HuH-7 (cell line): ENCODE measurements at places on chromosomes 2 and 18.

- DNase-seq = no peak
Measured at GRCh38 chr2:64313398-64313723, 140.6 kb upstream of the LGALSL start.

- no peak for DNase-seq
Measured at GRCh38 chr2:228600265-228600664, 418.8 kb upstream of the SPHKAP start.

GRCh38 chr18:77750006-77750405 is 500.4 kb downstream of the GALR1 start:
- DNase-seq = no peak

- no peak for DNase-seq
Measured at GRCh38 chr2:32622570-32623310, 5.1 kb upstream of the TTC27 start.

GRCh38 chr18:74139888-74140287 is 7.7 kb downstream of the FBXO15 start:
- no peak for DNase-seq

DNA sequence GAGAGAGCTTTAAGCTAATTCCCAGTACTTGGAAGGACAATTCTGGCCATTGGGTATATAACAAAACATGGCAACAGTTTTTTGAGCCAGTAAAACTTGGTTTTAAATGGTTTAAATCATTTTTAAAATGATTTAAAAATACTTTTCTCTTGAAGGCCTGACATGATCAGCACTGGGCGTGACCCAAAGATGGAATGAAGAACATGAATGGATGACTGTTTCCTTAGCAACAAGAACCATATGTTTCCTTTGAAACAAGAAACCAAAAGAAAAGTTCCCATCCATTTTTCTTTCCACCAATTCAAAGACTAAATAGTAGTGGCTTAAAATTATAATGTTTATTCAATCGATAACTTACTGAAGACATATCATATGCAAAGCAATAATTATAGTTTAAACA is 348.3 kb upstream of the FIGN start:
- DNase-seq = no peak

DNA sequence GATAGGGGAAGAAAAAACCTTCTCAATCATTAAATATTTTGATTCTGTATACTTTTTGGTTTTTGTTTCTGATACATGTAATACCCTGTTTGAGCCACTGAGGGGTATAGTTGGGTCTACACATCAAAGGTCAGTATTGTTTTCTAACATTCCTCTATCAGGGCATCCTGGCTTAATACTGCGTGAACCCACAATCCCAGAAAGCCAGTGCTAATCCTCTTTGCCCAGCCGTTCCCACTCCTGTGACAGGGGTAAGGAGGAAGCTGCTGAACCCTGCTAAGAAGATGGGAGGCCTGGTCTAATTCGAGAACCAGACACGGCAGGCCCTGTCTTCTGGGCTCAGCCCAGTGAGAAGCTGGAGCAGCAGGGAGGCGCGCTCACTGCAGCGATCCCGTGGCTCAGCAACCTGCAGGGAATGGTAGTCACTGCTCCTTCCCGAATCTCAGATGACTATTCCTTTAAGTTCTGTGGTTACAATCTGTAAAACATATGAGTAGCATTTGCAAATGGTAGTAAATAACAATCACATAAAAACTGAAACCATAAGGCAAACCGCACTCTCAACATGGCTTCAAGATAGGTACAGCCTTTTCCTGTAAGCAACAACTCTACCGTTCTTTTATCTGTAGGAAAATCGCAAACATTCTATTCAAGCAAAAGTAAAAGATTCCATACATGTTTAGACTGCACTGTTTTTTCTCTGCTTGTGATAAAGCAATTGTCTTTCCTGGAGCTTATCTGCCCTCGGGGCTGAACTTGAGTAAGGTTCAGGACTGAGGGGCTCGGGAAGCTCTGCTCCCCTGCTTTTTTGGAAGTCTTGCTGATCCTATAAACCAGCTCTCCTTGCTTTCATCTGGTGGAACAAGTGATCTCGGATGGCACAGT is 87.0 kb downstream of the EPB41L3 start:
- no peak for DNase-seq

- no peak for DNase-seq
Measured at GRCh38 chr18:1665079-1665478, 760.4 kb downstream of the ADCYAP1 start.

DNA sequence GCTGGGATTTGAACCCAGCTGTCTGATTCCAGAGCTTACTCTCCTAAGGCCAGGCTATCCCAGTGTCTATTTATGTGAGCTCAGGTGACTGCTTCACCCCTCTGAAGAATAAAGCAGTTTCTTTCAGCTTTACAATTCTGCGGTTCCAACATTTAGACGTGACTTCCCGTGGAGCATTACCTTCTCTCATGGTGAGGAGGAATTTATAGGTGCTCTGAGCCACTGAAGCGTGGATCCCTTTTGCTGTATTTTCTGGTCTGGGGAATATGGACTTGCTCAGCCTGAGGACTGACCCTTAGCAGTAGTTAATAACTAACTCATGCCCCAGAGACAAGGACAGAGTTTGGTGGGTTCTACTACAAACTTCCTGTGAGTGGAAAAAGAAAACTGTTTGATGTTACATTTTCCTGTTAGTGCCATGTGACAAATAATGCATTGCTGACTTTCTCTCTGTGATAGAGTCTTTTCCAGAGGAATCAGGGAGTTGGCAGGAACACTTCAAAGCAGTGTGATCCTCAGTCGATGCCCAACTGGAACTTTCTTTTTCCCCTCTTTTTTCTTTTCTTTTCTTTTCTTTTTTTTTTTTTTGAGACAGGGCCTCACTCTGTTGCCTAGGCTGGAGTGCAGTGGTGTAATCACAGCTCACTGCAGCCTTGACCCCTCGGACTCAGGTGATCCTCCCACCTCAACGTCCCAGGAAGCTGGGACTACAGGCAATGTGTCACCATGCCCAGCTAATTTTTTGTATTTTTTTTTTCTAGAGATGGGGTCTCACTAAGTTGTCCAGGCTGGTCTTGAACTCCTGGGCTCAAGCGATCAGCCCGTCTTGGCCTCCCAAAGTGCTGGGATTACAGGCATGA is 21.9 kb downstream of the CASP10 start:
- DNase-seq = peak; percentile 49

DNA sequence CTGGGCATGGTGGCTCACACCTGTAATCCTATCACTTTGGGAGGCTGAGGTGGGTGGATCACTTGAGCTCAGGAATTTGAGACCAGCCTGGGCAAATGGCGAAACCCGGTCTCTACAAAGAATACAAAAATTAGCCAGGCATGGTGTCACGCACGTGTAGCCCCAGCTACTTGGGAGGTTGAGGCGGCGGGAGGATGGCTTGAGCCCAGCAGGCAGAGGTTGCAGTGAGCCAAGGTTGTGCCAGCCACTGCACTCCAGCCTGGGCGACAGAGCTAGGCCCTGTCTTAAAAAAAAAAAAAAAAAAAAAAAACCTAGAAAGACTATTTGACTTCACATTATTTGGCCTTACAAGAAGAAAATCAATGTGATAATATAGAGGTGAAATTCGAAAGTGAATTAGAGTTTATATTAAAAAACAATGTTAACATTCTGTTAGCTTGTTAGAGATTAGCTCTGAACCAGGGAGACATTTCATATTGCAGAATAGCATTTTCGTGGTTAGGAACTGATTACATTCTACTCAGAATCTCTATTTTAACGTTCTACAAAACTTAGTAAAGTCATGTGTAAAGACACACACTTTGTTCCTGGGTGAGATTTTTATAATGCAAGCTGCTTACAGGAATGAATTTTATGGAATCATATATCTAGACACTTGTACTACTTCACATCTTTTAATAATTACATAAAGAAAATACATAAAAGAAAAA is 120.5 kb downstream of the THADA start:
- DNase-seq = no peak

GRCh38 chr2:198044777-198045176 is 240.4 kb downstream of the PLCL1 start:
- DNase-seq = no peak

DNA sequence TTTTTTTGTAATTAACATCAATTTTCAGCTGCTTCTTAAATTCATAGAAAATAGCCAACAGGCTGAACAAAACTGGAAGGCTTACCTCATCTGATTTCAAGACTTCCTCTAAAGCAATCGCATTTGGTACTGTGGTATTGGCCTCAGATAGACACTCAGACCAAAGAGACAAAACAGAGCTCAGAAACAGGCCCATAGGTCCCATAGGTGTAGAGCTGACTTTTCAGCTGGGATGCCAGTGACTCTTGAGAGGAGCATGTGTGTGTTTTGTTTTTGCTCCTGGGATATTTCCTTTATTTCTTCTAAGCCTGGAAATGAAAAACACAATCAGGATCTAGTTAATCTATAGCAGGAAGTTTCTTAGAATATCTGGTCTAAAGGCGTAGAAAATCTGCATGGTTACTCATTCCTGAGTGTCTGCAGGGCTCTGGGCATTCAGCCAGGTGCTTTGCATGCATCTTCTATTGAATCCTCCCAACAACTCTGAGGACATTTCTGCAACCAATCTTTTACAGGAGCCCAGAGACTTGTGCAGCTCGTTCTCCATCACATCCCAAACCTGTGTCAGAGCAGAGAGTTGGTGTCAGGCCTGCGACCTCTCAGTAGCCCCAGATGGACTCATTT is 190.8 kb downstream of the RTP5 start:
- no peak for DNase-seq
